Smooth muscle cell of bladder (primary cell): ENCODE measurements at places on chromosomes 16 and 17. TPM values are rescaled to one million over a fixed set of nuclear protein-coding genes. Genes with fewer than 3 reads are reported as not detected.

Gene CIITA
- under 0.01 and 0.09 TPM in 2 replicates for total RNA-seq

Gene CCDC154
- 0.14 and 0.28 TPM in 2 replicates for total RNA-seq

Gene SSTR5
- total RNA-seq: not detected in 2 replicates

Gene VTN
- total RNA-seq: 13.4 and 19.1 TPM in 2 replicates
